ENCODE measurements at places on chromosomes 11 and 22.

DNA sequence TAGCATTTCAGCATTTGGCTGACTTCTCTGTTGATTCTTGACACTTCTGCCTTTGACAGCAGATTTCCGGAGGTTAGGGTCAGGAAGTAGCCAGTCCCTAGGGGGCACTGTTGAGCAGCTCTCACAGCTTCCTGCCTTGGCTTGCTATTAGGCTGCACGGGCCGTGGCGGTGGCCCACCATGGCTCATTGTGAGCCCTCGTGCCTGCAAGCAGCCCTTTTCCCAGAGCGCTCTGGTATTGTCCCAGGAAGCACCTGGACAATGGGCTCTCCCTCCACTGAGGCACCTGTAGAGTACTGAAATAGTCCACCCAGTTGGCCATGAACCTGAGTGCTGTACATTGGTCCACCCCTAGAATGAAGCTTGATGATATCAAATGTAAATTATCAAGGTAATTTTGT lies 100.2 kb upstream of the GAL start:
- peak; percentile 49 for DNase-seq

DNA sequence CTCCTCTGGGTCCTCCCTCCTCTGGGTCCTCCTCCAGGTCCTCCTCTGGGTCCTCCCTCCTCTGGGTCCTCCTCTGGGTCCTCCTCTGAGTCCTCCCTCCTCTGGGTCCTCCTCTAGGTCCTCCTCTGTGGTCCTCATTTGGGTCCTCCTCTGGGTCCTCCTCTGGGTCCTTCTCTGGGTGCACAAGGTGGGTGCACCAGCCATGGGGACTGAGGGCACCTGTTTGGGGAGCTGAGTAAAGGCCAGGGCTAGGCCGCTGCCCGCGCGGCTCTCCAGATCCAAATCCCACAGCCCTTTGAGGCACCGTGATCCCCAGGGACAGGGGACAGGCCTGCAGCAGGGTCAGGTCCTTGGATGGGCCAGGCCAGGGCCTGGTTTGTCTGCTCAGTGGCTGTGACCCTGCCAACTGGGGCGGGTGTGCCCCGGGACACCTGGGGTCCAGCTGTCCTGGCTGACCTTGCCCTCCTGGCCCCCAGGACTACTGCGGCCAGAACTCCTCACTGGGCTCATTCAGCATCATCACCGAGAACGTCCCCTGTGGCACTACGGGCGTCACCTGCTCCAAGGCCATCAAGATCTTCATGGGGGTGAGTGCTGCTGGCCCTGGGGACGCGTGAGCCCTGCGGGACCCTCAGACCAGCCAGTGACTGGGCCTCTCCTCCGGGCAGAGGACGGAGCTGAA lies 12.7 kb downstream of the MUC2 start:
- no peak for DNase-seq

- DNase-seq = no peak
These were observed 620 bp downstream of the APOBEC3A start for GRCh38 chr22:38957808-38958650.

DNA sequence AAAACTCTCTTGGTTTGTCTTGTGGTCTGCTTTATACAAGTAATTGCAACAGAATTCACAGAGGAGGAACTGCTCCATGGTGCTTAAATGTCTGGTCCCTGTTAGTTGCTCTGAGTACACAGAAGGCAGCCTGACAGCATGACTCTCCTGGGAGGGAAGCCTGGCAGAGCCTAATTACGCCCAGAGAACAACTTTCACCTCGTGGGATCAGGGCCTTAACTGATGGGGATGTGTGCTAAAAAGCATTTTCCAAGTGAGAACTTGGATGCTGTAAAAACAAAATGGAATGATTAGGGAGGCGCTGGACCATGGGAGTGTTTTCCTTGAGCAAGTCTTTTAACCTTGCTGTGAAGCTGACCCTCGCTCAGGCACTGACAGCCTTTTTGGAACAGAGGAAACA lies 154.0 kb upstream of the TENM4 start:
- DNase-seq = no peak

GRCh38 chr11:93537767-93538261 lies 5.4 kb downstream of the SMCO4 start:
- DNase-seq = no peak

- no peak for DNase-seq
These were observed 18.4 kb upstream of the LRRC55 start for GRCh38 chr11:57163160-57163868.

DNA sequence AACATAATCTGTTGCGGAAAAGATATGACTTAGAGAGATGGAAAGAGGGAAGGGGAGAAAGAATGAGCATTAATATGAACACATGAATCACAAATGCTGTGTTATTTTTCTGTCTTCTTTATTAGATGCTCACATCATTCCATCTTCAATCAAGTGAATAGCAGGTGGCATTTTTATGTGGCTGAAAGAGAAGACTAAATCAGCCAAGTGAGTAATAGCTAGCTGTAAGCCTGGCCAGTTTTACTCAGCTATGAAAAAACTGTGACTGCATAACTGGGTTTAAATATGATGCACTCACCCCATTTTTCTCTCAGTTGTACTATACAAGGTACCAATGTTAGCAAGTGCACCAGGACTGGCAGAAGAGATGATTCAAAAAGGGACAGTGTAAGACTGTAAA lies 571.1 kb downstream of the JRKL start:
- no peak for DNase-seq

- no peak for DNase-seq
These were observed 55.0 kb upstream of the ARHGAP32 start for GRCh38 chr11:129247135-129247534.

- no peak for DNase-seq
These were observed 363.0 kb downstream of the TENM4 start for GRCh38 chr11:79077702-79078330.
